ENCODE measurements at places on chromosomes 4 and X.
A peak's percentile ranks its signal among the peaks of the same experiment; 100 is the strongest.

DNA sequence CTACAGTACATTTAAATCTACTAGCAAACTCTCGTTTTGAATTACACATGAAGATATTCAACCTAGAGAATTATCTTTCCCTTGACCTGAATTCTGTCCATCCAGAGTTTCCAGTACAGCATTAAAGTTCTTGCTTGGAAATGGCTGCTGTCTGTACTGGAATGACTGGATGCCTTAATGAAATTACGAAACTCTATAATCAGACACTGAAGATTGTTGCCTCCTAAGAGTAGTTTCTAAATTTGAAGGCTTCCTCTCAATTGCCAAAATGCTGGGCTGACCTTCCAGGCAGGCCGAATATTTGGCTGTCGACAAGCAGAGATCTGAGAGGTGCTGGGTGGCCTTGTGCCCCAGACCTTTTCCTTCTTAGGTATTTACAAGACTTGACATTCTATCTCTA lies 215.1 kb upstream of the GPC4 start:
- no peak for DNase-seq

DNA sequence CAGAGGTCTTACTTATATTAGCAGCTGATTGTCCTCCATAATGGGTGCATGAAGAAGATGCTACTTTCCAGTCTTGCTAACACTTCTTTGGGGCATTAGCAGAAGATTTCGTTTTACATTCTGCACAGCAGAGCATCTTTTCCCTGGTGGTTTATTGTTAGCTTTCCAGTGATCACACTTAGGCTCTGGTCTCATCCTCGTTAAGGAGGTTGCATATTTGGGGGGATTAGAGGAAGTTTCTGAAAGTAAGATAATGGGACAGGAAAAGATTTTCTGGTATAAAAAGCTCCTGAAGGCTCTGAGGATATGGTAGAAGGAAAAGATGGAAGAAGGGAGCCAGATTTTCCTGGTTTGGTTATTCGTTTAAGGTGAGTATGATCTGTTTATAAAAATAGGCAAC lies 134.1 kb downstream of the GATB start:
- DNase-seq: no peak

DNA sequence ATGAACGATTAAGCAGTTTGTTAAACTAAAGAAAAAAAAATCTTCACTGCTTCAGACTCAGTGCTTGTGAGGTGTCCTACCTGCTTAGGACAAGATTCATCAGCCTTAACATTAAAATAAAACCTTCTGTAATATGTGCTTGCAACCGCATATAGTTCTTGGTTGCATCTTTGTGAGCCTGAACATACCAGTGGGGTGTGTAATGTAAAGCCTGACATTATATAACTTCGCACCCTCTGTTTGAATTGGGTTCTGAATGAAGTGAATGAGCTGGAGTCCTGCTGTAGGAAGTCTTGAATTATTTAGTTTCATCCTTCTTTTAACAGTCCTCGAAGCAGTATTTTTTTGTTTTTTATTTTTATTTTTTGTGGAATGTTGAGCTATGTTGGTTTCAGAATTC lies 3.1 kb downstream of the KDM6A start:
- DNase-seq: no peak

GRCh38 chr4:620851-621261 lies 4.5 kb upstream of the PDE6B start:
- no peak for DNase-seq

- DNase-seq: no peak
Measured at GRCh38 chr4:87035881-87036509, 101.2 kb downstream of the AFF1 start.

GRCh38 chrX:153639177-153640044 lies 7.6 kb upstream of the DUSP9 start:
- no peak for DNase-seq

- no peak for DNase-seq
Measured at GRCh38 chr4:26727844-26728243, 132.8 kb upstream of the STIM2 start.

DNA sequence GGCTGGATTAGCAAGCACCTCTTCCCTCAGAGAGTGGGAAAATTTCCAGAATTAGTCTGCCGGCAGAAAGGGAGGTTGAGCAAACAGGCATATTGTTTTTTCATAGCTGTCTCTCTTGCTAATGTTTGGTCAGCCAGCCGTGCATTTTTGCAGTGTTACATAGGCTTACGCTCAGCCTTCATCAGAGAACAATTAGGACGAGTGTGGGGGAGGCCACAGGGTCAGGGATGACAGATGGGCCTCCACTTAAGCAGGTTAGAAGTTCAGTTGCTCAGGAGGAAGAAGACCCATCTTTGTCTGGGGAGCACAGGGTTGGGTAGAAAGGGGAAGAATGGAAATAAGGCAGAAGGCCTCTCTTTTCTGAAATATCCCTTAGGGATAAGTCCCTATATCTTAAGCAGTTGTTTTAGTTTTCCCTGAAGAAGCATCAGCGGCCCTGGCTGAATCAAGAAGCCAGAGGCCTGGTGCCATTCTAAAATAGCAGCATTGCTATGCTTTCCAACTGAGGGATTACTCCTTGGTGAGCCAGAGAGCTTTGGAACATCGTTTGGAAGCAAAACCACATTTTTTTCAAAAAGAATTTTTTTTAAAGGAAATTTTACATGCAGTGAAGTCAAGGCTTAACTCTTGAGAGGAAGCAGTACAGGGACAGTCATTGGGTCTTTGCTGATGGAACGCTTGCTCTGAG lies 118.8 kb downstream of the SMIM20 start:
- peak; percentile 95 for DNase-seq

GRCh38 chrX:118350706-118351105 lies 4.8 kb downstream of the WDR44 start:
- no peak for DNase-seq

GRCh38 chrX:109840585-109840984 lies 107.5 kb upstream of the ACSL4 start:
- DNase-seq: peak; percentile 18

- DNase-seq: no peak
Measured at GRCh38 chr4:41556526-41556925, 18.6 kb downstream of the LIMCH1 start.

DNA sequence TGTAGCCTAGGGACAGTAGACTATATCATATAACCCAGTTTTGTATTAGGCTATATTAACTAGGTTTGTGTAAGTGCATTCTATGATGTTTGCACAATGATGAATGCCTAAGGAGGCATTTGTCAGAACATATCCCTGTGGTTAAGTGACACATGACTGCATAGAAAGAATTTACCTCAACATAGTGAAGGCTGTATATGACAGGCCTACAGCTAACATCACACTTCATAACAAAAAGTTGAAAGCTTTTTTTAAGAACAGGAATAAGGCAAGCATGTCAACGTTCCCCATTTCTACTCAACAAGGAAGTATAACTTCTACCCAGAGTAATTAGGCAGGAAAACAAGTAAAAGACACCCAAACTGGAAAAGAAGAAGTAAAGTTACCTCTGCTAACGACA lies 165.9 kb upstream of the NDST4 start:
- DNase-seq: no peak

GRCh38 chr4:144495944-144496343 lies 150.0 kb upstream of the HHIP start:
- DNase-seq: no peak

- no peak for DNase-seq
Measured at GRCh38 chrX:2457289-2458133, 43.3 kb downstream of the DHRSX start.

- no peak for DNase-seq
Measured at GRCh38 chr4:138909587-138909986, 106.0 kb upstream of the NOCT start.

- no peak for DNase-seq
Measured at GRCh38 chr4:181682367-181683047, 560.7 kb upstream of the TENM3 start.

DNA sequence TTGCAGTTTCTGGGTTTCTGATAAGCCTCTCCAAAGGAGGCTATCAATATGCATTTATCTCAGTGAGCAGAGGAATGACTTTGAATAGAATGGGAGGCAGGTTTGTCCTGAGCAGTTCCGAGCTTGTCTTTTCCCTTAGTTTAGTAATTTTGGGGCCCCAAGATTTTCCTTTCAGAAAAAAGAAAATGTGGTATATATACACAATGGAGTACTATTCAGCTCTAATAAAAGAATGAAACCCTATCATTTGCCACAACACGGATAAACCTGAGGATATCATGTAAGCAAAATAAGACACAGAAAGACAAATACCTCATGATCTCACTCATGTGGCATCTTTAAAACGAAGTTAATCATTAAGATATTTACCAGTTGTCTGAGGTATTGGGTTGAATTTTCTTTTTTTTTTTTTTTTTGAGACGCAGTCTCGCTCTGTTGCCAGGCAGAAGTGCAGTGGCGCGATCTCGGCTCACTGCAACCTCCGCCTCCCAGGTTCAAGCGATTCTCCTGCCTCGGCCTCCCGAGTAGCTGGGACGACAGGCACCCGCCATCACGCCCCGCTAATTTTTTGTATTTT lies 540 bp downstream of the ZNF721 start:
- DNase-seq: no peak

- no peak for DNase-seq
Measured at GRCh38 chr4:76003035-76003434, 4.3 kb downstream of the CXCL9 start.

- no peak for DNase-seq
Measured at GRCh38 chr4:95959182-95959581, 119.3 kb downstream of the PDHA2 start.

DNA sequence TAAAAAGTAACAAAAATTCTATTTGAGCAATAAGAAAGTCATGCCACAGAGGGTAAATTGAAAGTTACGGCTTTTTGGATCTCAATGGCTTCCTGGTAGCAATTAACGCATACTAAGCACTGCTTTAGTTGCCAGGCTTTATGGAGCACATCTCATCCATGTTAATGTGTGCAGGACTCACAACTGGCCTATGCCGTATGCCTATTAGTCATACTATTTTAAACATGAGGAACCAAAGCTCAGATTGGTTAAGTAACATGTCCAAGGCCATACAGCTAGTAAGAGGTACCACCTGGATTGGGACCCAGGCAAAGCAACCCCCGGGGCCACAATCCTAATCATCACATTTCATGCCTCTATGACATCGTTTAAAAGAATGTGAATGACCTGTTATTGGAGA lies 17.1 kb downstream of the DAPP1 start:
- DNase-seq: no peak

GRCh38 chrX:103250977-103251376 lies 4.0 kb downstream of the TCEAL8 start:
- no peak for DNase-seq

GRCh38 chr4:183260491-183261151 lies 59.5 kb downstream of the CLDN22 start:
- DNase-seq: no peak

GRCh38 chr4:85520765-85521749 lies 46.1 kb downstream of the ARHGAP24 start:
- no peak for DNase-seq

DNA sequence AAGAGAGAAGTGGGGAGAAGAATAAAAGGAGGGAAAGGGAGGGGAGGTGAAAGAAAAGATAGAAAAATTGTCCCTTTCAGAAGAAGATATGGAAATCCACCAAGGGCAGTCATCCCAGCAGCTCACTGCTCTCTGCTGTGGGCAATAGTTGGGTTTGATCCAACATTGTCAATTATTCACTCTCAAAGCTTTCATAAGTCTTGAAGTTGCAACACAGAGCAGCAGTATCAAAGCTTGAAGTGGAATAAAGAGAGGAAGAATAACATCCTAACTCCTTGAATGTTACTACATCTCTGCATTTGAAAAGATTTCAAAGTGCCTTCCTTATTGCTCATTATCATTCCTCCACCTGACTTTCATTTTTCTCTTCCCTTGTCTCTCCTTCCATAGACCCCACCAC lies 62.3 kb upstream of the HHIP start:
- no peak for DNase-seq

GRCh38 chrX:41912923-41913322 lies 10.4 kb downstream of the CASK start:
- no peak for DNase-seq

- DNase-seq: no peak
Measured at GRCh38 chr4:186169333-186169944, 21.9 kb upstream of the CYP4V2 start.

DNA sequence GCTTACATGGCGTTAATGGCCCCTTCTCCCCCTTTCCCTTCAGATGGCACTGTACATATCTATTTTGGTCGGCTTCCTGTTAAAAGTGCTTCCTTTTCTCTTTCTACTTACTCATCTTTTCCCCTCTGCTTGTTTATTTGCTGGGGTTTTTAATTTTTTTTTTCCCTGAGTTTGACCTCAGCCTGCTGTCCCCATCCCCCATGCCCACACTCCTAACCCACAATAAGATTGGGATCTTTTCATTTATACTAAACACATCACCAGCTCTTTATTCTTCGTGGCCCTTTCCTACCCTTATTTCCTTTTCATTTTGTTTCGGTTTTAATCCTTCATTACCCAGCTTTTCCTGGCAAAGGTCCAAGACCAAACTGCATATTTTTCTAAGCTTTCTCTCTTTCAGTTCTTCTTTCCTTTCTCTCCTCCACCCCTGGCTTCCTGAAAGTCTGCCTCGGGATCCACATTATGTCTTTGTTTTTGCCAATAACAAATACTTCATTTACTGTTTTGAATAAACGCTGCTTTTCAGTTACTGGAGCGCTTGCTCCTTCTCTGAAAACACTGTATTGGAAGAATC lies 152.0 kb upstream of the USP9X start:
- peak; percentile 85 for DNase-seq

DNA sequence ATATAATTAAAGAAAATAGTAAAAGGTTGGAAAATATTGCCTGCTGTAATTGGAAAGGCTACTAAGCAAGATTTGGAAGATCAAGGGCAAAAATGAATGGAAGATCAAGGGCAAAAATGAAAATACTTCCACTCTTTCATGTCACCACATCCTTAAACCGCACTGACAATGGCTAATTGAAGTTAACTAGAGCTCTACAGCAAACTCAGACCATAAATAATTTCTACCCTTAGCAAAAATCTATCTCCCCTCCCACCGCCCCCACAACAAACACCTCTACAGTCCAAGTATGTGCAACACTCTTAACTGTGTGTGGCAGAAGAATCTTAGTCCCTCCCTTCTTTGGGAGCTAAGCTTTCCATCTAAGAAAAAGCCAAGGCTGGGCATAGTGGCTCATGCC lies 27.1 kb downstream of the ATP11C start:
- DNase-seq: no peak

DNA sequence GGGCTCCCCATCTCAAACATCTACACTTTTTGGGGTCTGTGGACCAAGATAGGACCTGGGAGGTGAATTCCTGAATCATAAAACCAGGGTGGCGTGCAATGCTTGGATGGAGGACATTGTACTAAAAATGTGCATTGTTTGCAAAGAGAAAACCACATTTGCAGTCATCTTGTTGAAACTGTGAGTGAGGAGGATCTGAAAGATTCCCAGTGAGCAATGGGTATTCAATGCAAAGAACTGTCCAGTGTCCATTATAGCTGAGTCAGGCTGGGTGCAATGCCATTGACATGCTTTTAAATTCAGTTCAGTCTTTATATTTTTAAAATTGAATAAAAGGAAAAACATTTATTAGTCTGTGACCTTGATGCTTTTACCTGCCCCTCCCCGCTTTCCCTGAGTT lies 215.7 kb downstream of the STK32B start:
- DNase-seq: no peak

DNA sequence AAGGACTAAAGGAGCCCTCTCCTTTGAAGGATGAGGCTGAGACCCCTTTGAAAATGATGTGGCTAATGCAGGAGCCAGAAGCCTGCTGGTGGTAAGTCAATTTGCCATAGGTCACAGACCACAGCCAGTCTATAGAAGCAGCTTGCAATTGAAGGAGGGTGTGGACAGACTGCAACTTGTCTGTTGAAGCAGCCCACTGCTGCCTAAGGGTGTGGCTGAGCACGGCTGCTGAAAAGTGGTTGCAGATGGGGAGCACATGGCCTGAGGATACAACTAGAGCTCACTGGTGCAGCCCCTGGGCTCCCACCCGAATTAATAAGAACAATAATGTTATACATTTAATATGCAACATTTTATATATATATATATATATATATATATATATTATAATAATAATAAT lies 11.4 kb upstream of the EXOC1L start:
- DNase-seq: no peak

Measured in muscle of back (tissue), 13 donors.